ENCODE measurements at places on chromosomes 16 and 17.

- no peak for DNase-seq
Measured at GRCh38 chr17:6361733-6362132, 73.2 kb downstream of the AIPL1 start.

DNA sequence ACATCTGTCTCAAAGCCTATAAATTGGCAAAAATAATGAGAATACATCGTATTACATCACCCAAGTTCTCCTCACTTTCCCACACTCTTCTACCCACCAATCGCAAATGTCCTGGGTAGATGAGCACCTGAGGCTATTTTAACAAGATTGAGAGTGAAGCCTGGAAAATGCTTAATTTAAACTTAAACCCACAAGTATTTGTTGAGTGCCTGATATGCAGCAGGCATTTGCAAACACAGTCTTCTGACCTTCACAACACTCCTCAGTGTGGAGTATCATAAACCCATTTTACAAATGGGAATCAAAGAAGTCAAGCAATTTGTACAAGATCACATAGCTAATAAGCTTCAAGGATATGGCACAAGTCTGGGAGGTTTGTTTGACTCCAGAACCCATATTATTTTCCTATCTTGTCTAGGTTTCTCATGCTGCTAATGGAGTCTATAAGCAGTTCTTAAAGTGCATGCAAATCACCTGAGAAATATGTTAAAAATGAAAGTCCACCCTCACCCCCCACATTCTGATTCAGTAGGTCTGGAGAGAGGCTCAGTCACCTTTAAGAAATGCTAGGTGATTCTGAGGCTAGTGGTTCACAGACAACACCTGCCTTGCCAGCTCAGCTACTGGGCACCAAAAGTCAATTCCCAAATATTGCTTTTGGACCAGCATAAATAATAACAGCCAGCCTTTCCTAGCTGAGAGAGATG, 34.9 kb upstream of the CCL2 start:
- no peak for DNase-seq

GRCh38 chr16:54142787-54143186, 143.8 kb downstream of the IRX3 start:
- DNase-seq, result no peak

- DNase-seq, result no peak
Measured at GRCh38 chr16:84749815-84750214, 50.0 kb downstream of the USP10 start.

DNA sequence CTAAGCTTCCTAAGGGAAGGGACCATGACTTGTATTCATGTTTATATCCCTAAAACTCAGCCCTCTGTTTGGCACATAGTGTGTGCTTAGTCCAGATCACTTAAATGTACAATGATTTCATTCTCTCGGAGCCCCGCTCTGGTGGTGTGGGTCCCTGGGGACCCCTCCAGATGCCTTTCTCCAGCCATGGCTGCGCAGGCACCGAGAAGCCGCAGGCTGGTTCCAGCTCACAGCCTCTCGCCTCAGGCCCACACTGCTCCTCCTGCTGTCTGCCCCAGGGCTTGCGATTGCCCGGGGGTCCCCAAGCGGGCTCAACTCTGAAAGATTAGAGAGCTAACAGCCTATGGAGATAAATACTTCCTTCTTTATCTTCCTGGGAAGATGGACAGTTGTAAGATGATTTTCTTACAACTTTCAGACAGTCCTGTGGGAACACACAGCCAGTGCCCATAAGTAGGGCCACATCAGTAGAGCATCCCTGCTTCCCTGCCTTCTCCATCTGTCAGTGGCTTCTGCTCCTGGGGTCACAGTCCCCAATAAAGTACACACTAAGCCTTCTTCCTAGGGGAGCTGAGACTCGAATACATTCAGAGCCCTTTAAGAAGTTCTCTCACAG, 66.2 kb downstream of the CENPV start:
- DNase-seq, result no peak

DNA sequence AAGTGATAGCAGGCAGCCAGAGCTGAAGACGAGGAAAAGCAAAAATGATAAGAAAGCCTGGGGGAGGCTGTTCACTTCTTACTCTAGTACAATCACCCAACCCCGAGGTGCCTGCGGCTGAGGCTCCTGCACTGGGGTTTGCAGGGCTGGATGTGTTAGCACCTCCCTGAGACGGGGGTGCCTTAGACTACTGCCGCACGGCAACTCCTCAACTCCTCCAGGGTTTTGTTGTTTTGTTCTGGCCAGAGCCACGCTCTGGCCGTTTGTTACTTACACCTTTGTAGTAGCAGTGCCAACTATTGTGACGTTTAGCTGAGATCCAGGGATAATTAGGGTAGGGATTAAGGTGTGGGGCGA, 51.5 kb downstream of the LDHD start:
- DNase-seq, result no peak

GRCh38 chr16:83100679-83101078, 473.9 kb downstream of the CDH13 start:
- DNase-seq, result no peak

DNA sequence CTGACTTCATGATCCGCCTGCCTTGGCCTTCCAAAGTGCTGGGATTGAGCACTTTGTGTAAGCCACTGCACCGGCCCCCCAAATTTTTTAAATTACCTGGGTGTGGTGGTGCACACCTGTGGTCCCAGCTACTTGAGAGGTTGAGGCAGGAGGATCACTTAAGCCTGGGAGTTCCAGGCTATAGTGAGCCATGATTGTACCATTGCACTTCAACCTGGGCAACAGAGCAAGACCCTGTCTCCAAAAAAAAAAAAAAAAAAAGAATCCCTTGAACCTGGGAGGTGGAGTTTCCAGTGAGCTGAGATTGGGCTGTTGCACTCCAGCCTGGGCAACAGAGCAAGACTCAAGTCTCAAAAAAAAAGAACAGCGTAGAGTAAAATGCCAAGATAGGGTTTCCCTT, 15.2 kb downstream of the ZNF276 start:
- DNase-seq, result no peak

DNA sequence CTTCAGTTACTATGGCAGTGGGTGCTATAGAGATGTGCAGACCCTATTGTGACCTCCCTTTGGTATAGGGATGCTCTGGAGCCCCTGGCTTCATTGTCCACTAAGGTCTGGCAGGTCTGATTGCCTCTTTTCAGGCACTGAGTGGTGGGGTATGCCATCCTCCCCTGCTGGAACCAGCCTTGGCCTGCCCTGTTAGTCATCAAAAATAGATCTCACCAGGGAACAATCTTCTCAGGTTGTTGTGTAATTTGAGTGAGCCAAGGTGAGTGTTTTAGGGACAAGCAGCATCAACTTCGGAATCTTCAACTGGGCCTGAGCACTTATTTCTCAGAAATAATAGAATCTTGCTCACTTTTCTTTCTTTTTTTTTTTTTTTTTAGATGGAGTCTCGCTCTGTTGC, 19.6 kb downstream of the HMOX2 start:
- no peak for DNase-seq

DNA sequence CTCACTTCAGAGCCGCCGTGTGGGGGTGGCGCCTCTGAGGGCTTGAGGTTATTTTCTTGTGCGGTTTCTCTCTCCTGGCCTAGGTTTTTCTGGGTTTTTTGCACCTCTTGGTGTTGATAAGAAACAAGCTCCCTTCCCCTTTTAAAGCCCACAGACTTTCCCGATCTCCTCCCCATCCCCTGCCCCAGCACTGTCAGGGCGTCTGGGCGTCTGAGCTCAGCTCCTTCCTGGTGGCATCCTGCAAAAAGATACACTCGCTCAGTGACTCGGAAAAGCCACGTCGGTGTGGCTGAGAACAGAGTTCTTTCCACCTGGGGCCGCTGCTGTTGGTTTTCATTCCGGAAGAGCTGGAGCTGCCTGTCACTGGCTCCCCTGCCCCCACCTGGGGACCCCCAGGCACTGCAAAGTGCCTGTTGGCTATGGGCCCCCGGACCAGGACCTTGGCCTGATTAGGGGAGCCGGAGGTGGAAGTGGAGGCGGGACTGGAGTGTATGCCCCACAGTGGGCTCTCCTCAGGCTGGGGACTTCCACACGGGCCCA, 14.5 kb downstream of the BAIAP2 start:
- DNase-seq, result no peak

DNA sequence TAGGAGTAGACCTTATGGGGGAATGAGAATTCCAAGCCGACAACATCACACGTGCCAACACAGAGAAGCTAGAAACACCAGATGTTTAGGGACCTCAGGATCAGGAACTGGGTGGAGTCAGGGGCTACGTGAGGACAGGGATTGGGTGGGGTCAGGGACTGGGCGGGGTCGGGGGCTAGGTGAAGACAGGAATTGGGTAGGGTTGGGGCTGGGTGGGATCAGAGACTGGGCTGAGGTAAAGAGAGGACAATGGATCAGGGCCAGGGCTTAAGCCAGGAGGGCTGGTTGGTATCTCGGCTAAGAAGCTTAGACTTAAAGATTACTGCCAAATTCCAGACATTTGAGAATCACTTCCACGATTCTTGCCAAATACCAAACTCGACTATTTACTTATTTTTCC, 11.6 kb downstream of the TEKT5 start:
- DNase-seq, result no peak

Measured in activated T-helper 9 cell treated with anti-CD3 and anti-CD28 coated beads, Interleukin-2, amount 50 U/mL, for 16 hours (primary cell).